ENCODE measurements at places on chromosomes 5 and 9.

- H3K27me3 ChIP-seq, result peaks cover 5% of the 10 kb centered on the region
- no peaks in the 10 kb centered on the region for H3K4me1 ChIP-seq
- H3K4me3 ChIP-seq, result no peak overlapping the region
- H3K27ac ChIP-seq, result no peak overlapping the region
- DNase-seq, result no peak
- no peaks in the 10 kb centered on the region for H3K36me3 ChIP-seq
Measured at GRCh38 chr9:127113191-127113972, 9.1 kb downstream of the ANGPTL2 start.

DNA sequence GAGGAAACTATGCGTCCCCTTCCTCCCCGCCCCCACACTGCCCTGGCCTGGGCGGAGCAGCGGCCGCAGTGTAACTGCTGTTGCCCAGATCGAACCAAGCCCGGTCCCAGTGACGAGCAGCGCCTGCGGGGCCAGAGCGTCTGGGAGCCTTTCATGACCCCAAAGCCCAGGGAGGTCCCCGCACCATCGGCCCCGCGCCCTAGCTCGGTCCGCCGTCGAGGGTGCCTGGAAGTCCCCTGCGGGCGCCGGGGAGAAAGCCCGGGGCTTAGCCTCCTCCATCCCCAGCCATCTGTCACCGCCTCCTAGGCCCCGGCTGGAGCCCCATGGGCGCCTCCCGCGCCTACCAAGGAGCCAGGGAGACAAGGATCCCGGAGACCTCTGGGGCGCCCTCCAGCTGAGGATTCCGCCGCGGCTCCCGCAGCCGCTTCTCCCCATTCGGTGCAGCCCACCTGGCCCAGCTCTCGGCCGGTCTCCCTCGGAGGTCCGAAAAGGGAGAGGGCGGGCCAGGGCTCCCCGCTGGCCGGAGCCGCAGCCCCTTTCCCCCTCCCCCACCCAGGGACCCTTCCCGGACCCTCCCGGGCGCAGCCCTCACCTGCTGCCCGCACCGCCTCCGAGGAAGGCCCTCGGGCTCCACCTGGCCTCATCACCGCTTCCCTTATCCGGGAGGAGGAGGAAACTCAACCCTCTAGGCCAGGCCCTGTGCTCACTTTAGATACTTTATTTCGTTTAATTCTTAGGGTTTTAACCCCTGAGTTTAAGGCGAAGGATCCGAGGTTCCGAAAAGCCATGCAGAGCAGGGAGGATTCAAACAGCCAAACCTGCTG lies 45.6 kb downstream of the APTX start:
- no peak overlapping the region for H3K4me3 ChIP-seq
- peaks cover 31% of the 10 kb centered on the region for H3K36me3 ChIP-seq
- DNase-seq, result no peak
- peaks cover 7% of the 10 kb centered on the region for H3K27me3 ChIP-seq

DNA sequence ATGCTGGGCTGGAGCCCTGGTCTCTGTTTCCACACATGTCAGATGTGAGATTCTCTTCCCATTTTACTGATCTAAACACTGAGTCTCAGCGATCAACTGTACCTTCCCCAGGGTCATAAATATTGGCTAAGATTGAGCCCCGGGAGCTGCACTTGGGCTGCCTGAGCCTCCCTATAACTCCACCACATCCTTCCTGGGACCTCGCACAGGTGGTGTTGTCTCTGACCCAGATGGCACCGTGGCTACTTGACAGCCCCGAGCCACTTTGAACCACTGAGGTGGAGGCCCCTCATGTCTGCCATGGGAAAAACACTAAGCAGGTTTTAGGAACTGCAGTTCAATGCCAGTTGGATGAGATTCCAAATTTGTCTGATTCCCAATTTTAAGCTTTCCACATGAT lies 586.5 kb downstream of the IRX1 start:
- no peaks in the 10 kb centered on the region for H3K36me3 ChIP-seq
- H3K4me1 ChIP-seq, result no peaks in the 10 kb centered on the region
- H3K4me3 ChIP-seq, result no peak overlapping the region

- no peak overlapping the region for H3K4me3 ChIP-seq
- peaks cover 4% of the 10 kb centered on the region for H3K27me3 ChIP-seq
- H3K27ac ChIP-seq, result no peak overlapping the region
- H3K4me1 ChIP-seq, result no peaks in the 10 kb centered on the region
- no peak for DNase-seq
Measured at GRCh38 chr5:169763376-169764017, 126.4 kb downstream of the DOCK2 start.

- H3K4me1 ChIP-seq, result peaks cover 4% of the 10 kb centered on the region
- H3K27ac ChIP-seq, result no peak overlapping the region
- no peaks in the 10 kb centered on the region for H3K36me3 ChIP-seq
- H3K27me3 ChIP-seq, result no peaks in the 10 kb centered on the region
Measured at GRCh38 chr5:172664018-172664417, 23.0 kb downstream of the NEURL1B start.

GRCh38 chr5:154583671-154584177 lies 105.7 kb upstream of the HAND1 start:
- H3K4me3 ChIP-seq, result no peak overlapping the region
- H3K36me3 ChIP-seq, result no peaks in the 10 kb centered on the region
- no peak for DNase-seq

DNA sequence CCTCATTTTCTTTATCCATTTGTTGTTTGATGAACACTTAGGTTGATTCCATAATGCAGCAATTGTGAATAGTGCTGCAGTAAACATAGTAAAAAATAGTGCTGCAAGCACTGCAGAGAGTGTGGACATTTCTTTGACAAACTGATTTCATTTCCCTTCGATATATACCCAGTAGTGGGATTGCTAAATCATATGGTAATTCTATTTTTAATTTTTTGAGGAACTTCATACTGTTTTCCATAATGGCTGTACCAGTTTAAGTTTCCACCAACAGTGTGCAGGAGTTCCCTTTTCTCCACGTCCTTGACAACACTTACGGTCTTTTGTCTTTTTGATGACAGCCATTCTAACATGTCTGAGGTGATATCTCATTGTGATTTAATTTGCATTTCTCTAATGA lies 138.2 kb upstream of the PLPPR1 start:
- H3K27me3 ChIP-seq, result no peaks in the 10 kb centered on the region
- H3K4me3 ChIP-seq, result no peak overlapping the region
- no peak for DNase-seq
- no peak overlapping the region for H3K27ac ChIP-seq
- H3K36me3 ChIP-seq, result no peaks in the 10 kb centered on the region

DNA sequence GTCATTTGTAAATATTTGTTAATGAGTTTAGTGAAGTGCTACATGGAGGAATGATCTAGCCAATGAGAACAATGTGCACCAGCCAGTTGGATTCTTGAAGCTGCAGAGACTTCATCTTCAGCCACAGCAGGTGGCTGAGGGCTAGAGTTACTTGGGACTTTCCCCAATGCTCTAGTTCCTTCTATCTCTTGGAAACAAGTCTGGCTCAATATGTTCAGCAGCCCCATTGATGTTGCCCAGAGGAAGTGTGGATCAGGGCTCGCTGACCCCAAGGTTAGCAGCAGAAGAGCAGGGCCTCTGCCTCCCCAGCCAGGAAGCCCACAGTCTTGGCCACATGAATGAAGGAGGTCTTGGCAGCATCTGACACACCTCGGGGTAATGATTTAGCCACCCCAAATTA lies 117.5 kb downstream of the SLC1A3 start:
- no peak overlapping the region for H3K27ac ChIP-seq
- no peaks in the 10 kb centered on the region for H3K36me3 ChIP-seq
- peaks cover 1% of the 10 kb centered on the region for H3K27me3 ChIP-seq
- H3K4me1 ChIP-seq, result no peaks in the 10 kb centered on the region
- no peak for DNase-seq

- no peak for DNase-seq
- peaks cover 4% of the 10 kb centered on the region for H3K4me1 ChIP-seq
- no peaks in the 10 kb centered on the region for H3K36me3 ChIP-seq
- no peak overlapping the region for H3K27ac ChIP-seq
Measured at GRCh38 chr5:75040973-75041372, 11.4 kb downstream of the GCNT4 start.

DNA sequence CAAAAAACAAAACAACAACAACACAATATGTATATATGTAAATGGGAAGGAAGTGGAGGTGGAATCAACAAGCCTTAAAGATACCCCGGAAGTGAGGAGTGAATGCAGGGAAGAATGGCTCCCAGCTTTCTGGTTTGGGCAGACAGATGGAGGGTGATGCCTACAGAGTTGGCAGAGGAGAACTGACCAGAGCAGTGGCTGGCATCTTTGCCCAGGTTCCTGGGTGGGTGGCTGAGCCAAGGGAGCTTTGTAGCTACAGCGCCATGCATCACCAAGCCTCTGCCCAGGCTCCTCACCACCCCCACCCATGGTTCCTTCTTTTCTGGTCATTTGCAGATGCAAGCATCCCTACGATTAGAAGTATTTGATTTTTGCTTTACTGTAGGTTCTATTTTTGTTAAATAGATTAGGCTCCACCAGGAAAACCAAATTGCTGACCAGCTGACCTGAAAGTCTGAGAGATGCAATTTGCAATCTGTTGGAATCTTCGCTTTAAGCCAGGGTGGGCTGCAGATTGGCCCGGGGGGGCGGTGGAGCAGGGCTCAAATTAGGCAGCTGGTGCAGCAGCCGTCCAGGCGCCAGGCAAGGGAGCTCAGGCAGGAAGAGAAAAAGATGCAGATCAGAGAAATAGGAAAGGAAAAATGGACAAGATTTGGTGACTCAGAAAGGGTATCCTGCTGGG lies 163.3 kb upstream of the TBC1D2 start:
- H3K27me3 ChIP-seq, result peaks cover 4% of the 10 kb centered on the region
- H3K36me3 ChIP-seq, result peaks cover 5% of the 10 kb centered on the region
- no peak overlapping the region for H3K27ac ChIP-seq
- H3K4me1 ChIP-seq, result no peaks in the 10 kb centered on the region
- DNase-seq, result no peak
- H3K4me3 ChIP-seq, result no peak overlapping the region

DNA sequence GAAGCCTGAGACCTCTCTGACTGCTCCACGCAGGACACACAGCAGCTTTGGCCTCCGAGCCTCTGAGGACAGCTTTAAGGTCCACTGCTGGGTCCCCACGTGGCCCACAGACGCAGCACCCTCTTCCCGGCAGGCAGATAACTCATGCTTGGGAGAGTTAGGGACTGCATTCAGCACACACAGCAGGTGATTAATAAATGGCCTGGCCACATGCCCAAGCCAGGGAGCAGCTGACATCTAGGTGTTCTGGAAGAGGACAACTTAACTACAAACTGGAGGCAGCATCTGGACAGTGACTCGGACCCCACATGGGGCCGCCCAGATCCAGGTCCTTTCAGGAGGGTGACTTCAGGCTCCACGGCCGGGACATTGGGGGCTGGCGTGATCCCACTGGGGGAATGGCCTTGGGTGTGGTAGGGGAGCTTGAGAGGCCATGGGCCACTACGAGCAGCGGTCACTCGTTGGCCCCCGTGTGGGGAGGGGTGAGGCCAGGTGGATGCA lies 11.3 kb downstream of the NINJ1 start:
- no peak overlapping the region for H3K27ac ChIP-seq
- H3K27me3 ChIP-seq, result peaks cover 6% of the 10 kb centered on the region
- H3K36me3 ChIP-seq, result peaks cover 8% of the 10 kb centered on the region
- no peak overlapping the region for H3K4me3 ChIP-seq
- DNase-seq, result peak; percentile 2

DNA sequence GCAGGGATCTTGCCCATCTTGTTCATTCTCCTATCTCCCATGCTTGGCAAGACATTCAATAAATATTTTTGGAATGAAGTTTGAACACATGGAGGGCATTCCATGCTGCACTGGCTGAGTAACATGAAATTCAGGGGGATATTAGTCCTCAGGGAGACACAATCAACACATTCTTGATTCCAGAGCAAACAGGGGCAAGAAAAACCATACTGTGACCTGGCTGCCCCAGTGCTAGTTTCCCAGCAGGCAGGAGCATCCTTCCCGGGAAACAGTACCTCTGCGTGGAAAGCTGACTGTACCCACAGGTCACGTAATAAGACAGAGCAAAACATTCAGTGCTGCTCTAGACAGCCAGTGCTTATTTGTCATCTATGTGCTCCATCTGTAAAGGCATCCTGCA lies 66.3 kb upstream of the SPOCK1 start:
- peaks cover 17% of the 10 kb centered on the region for H3K4me1 ChIP-seq
- H3K27ac ChIP-seq, result no peak overlapping the region
- H3K36me3 ChIP-seq, result peaks cover 4% of the 10 kb centered on the region
- H3K4me3 ChIP-seq, result no peak overlapping the region

Measured in endothelial cell (in vitro differentiated cells).